ENCODE measurements at places on chromosomes 5 and 9. TPM values are rescaled to one million over a fixed set of nuclear protein-coding genes. Genes with fewer than 3 reads are reported as not detected.

Gene NR2F1
- 92.0 TPM for total RNA-seq

Gene BAAT
- total RNA-seq: not detected

Gene FGD3
- total RNA-seq: not detected

Gene LRRC14B
- not detected for total RNA-seq

Gene ADGRV1
- not detected for total RNA-seq

Gene SV2C
- total RNA-seq: not detected

Measured in myometrial cell (primary cell).